ENCODE measurements at places on chromosomes 7 and 10.
A peak's percentile ranks its signal among the peaks of the same experiment; 100 is the strongest.

GRCh38 chr7:41252551-41252950 lies 450.3 kb downstream of the INHBA start:
- no peak for DNase-seq

GRCh38 chr7:36639826-36640225 lies 84.5 kb downstream of the AOAH start:
- DNase-seq: no peak

GRCh38 chr10:570628-571163 lies 118.8 kb downstream of the DIP2C start:
- DNase-seq: no peak

- DNase-seq: no peak
These were observed 44.1 kb upstream of the SLC39A12 start for GRCh38 chr10:17907641-17908040.

GRCh38 chr10:60073781-60074656 lies 167.7 kb upstream of the CCDC6 start:
- DNase-seq: no peak

DNA sequence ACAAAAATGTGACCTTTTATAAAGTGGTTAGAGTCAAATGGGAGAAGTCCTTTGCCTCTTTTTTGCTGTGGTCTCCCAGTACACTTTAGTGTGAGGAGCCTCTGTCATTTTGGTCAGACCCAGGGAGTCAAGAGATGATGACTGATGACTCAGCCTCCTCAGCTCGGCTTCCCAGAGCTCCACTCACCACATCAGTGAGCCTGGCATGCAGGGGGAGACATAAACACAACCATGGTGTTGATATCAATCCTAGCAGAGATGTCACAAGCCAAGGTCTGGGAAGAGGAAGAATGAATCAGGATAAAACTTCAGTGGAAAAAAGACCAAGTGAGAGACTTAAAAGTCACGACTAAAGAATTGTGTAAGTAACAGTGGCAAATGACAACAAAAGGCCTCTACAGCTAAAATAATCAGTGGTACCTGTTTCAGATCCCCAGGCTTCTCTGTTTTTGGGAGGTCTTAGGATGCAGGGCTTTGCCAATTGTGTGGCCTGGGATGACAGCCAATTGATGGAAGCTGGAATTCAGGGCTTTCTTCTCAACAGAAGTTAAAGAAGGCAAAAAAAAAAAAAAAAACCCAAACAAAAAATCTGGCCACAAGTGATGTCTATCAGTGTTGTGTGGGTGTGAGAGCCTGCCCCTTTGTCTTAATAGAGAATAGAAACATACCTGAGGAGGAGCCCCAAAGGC lies 50.2 kb downstream of the TFAM start:
- DNase-seq: peak; percentile 98
